ENCODE measurements at places on chromosomes 13 and 19. TPM values are rescaled to one million over a fixed set of nuclear protein-coding genes. Genes with fewer than 3 reads are reported as not detected.

GRCh38 chr13:38763446-38764381 is 76.8 kb downstream of the FREM2 start:
- H3K36me3 ChIP-seq: no peaks in the 10 kb centered on the region
- DNase-seq: no peak
- no peaks in the 10 kb centered on the region for H3K27me3 ChIP-seq
- H3K4me1 ChIP-seq: peaks cover 17% of the 10 kb centered on the region

The COL4A2 gene
- 356 TPM for total RNA-seq

The PPM1N gene
- 1.2 TPM for total RNA-seq

GRCh38 chr19:10871711-10872545 is 575 bp downstream of the CARM1 start:
- peak overlapping the region; percentile 94 for H3K27ac ChIP-seq
- no peaks in the 10 kb centered on the region for H3K4me1 ChIP-seq
- DNase-seq: peak; percentile 83
- peak overlapping the region; percentile 98 for H3K4me3 ChIP-seq

The SLC6A16 gene
- total RNA-seq: 1.3 TPM

The RPL13A gene
- 3,057 TPM for total RNA-seq

DNA sequence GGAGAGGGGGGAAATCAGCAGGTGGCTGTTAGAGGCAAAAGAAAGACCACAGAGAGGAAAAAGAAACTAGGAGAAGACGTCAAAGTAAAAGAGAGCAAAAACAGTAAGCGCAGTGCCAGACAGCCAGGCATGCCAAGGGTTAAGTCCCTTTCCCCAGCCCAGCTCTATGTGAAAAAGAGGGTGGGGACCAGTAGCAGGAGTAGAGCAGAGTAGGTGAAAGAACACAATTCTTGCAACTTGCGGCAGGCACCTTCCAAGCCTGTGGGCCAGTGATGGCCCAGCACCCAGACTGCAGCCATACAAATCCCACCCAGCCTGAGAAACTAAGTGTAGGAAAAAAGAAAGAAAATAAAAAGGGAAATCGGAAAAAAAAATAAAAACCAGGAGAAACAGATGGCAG is 64.2 kb upstream of the ZNF85 start:
- no peak for DNase-seq
- no peaks in the 10 kb centered on the region for H3K27me3 ChIP-seq
- H3K4me3 ChIP-seq: no peak overlapping the region
- H3K36me3 ChIP-seq: no peaks in the 10 kb centered on the region
- no peak overlapping the region for H3K27ac ChIP-seq
- H3K4me1 ChIP-seq: no peaks in the 10 kb centered on the region

The METTL21C gene
- total RNA-seq: not detected

The SULT2A1 gene
- total RNA-seq: not detected

- no peaks in the 10 kb centered on the region for H3K27me3 ChIP-seq
- DNase-seq: no peak
- H3K27ac ChIP-seq: peak overlapping the region; percentile 8
- no peak overlapping the region for H3K4me3 ChIP-seq
These were observed 122.2 kb downstream of the KL start for GRCh38 chr13:33138441-33138840.

DNA sequence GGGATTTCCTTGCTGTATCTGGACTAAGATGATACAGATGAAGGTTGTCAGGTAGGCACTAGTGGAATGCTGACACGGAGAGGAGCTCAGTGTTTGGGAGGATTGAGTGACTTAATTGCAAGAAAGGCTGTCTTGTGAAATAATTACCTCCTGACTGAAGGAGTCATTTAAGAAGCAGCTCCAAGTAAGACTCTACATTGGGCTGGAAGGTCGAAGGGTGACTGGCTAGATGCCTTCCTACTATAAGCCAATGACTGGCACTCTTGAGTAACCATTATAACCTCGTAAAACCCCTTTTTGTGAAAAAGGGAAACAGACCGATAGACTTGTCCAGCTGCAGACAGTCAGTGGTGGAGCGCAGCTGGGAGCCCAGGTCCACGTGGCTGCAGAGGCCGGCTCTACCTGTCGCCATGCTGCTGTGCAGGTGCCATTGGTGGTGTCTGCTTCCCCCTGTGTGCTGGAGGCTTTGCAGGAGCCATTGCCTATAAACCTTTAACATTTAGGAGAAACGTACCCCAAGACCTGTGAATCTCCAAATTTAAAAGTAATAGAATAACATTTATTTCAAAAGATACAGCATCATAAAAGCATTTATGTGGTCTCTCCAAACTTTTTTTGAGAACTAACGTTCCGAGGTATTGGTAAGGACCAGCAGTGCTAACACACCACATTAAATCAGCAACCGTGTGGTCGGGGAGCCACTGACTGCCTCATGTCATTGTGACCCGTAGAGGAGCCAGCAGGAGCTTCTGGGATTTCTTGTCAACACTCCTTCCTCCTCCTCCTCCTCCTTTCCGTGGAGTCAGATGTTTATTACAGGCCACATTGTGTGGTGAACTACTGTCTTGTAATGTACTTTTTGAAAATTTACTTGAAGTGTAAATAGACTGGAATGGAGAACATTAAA is 80.4 kb upstream of the TEX29 start:
- no peaks in the 10 kb centered on the region for H3K27me3 ChIP-seq
- H3K27ac ChIP-seq: no peak overlapping the region
- no peak overlapping the region for H3K4me3 ChIP-seq
- no peaks in the 10 kb centered on the region for H3K4me1 ChIP-seq
- H3K36me3 ChIP-seq: no peaks in the 10 kb centered on the region

DNA sequence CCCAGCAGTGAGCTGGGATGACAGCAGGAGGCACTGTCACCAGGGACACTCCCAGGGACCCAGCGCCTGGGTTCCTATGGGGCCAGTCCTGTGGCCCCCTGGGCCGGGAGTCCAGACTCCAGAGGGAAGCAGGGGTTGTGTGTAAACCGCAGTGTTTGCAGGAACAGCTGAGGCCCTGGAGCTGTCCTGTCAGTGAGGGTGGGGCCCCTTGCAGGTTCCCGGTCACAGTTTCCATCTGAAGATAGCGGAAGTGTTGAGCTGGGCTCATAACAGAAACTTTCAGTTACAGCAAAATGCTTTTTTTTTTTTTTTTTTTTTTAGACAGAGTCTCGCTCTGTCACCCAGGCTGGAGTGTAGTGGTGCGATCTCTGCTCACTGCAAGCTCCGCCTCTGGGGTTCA is 17.7 kb upstream of the CSNK1G2 start:
- no peak for DNase-seq
- H3K27me3 ChIP-seq: no peaks in the 10 kb centered on the region
- H3K27ac ChIP-seq: no peak overlapping the region
- H3K4me1 ChIP-seq: no peaks in the 10 kb centered on the region
- H3K4me3 ChIP-seq: no peak overlapping the region

The TMEM205 gene
- 131 TPM for total RNA-seq
